ENCODE measurements at places on chromosomes 5 and 9.

DNA sequence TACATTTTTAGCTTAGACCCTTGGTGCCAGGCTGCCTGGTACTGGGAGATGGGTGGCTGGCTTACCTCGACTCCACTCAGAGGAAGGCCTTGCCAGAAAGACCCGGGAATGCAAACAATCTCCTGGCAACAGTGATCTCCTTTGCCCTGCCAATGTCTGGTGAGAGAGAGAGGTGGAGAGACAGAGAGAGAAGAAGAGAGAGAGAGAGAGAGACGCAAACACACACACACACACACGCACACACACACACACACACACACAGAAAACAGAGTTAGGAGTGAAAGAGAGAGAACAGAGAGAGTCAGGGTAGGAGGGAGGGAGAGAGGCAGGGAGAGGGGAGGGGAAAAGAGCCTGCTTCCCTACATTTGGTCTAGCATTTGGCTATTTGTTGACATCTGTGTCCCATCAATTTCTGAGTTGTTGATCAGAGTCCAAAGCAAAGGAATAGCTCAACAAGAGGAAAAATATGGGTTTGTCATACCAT, 181.6 kb upstream of the MAP1B start:
- no peak for DNase-seq

DNA sequence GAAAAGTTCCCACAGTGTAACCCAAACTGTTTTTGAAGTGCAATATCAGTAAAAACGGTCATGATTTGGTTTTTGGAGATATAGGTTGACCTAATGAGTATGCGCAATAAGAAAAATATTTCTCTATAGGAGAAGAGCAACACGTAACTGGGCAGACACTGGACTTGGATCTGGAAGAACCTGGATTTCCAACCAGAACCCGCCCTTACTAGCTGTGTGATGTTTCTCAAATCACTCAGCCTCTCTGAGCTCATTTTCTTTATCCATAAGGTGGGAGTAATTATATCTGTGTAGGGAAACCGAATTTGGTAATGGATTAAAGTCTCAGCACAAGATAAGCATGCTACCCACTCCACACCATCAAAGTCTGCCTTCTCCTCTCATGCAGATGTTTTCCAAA, 169.1 kb downstream of the COL23A1 start:
- no peak for DNase-seq

DNA sequence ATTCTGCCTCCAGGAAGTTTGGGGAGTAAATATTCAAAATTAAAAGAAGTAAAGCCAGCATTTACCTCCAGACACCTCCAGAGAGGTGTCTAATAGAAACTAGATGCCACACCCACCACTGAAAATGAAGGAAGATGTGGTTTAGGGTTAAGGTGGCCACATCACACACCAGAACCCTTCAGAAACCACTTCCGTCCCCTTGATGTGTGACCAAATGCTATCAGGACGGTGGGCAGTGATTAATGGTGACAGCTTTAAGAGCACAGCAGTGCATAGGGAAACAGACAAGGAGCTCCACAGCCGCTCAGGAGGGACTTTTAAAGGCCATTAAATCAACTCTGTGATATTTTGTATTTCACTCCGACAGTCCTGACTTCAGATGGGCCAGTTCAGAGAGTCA, 295.2 kb downstream of the BRINP1 start:
- DNase-seq: no peak

DNA sequence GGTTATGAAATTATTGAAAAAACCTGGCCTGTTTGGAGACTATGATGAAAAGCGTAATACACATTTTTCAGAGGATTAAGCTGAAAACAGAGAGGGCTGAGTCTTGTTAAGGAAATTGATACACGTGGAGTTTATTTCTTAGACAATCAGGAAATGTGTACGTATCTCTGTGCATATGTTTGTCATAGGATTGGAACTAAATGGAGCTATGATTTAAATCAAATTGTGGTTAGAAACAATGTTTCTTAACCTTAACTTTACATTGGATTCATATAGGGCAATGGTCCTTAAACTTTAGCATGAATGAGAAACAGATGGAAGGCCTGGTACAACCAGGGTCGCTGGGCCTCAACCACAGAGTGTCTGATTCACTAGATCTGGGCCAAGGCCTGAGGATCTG, 451.6 kb downstream of the CDH18 start:
- DNase-seq: no peak

DNA sequence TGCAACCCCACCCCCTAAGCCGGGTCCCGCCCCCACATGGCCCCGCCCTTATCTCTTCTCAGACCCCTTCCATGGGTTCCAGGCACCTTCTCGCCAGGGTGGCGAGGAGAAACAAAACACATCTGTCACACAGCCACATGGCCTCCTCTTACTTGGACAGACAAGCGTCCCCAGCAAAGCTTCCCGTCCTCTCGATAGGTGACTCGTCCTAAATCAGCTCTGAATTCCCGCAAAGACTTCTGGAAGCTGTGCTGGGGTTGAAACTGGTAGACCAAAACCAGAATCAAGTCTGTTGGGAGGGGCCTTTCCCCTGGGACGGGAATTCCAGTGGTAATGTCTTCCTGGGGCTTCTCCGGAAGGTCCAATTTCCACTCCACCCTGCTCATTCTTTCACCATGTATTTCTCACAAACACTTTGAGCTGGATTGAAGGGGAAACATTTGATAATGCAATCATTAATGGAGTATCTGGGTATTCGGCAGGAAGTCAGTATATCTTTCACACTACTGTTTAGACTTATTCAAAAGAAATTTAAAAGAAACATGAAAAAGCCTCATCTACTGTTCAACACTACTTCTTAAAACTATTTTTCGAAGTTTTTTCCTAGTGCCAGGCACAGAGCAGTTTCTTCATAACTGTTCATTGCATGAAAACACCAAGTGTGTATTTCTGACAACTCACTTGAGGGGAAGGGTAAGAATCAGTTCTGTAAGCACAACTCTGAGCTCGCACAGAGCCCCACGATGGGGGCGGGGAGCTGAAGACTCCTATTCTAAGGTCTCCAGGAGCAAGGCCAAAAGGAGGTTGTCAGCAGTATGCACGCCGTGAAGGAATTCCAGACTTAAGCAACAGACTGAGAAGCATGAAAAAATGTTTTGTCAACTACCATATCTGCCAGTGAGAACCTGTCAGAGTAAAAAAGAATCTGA, 644 bp upstream of the CTNNAL1 start:
- no peak for DNase-seq

Measured in activated CD8-positive, alpha-beta memory T cell treated with anti-CD3 and anti-CD28 coated beads for 4 hours (primary cell).